Epithelial cell of umbilical artery (primary cell): ENCODE measurements at places on chromosomes 13 and 19. TPM values are rescaled to one million over a fixed set of nuclear protein-coding genes. Genes with fewer than 3 reads are reported as not detected.

APOC1 gene
- 0.91 and 4.5 TPM in 2 replicates for total RNA-seq

PEAK3 gene
- total RNA-seq, result not detected in 2 replicates

LAIR2 gene
- total RNA-seq, result not detected in 2 replicates

NANOS2 gene
- not detected in 2 replicates for total RNA-seq

ASF1B gene
- total RNA-seq, result 17.9 TPM in 2 replicates

ATP4A gene
- not detected in 2 replicates for total RNA-seq

GRIN3B gene
- total RNA-seq, result 0.65 TPM in 1 of 2 replicates, not detected in the other

PRODH2 gene
- not detected in 2 replicates for total RNA-seq

OVOL3 gene
- total RNA-seq, result not detected in 2 replicates

FGF21 gene
- total RNA-seq, result not detected in 2 replicates

FPR1 gene
- total RNA-seq, result not detected in 2 replicates

YIPF2 gene
- 87.7 and 91.5 TPM in 2 replicates for total RNA-seq

HSPBP1 gene
- total RNA-seq, result 29.6 and 38.0 TPM in 2 replicates

PLPP2 gene
- 12.0 and 18.5 TPM in 2 replicates for total RNA-seq

STOML3 gene
- total RNA-seq, result not detected in 2 replicates

CGB2 gene
- 0.46 TPM in 1 of 2 replicates, not detected in the other for total RNA-seq

ZNF723 gene
- total RNA-seq, result not detected in 2 replicates

CLEC4M gene
- 0.97 TPM in 1 of 2 replicates, not detected in the other for total RNA-seq

LMTK3 gene
- under 0.01 and 0.61 TPM in 2 replicates for total RNA-seq

ZNF606 gene
- total RNA-seq, result 8.4 and 9.4 TPM in 2 replicates

RAX2 gene
- not detected in 2 replicates for total RNA-seq

TRIP10 gene
- total RNA-seq, result 43.9 and 48.0 TPM in 2 replicates

ZNF439 gene
- total RNA-seq, result under 0.01 and 0.15 TPM in 2 replicates

FOSB gene
- 0.15 and 0.32 TPM in 2 replicates for total RNA-seq

CGB8 gene
- total RNA-seq, result not detected in 2 replicates

KIR2DL1 gene
- not detected in 2 replicates for total RNA-seq

LILRA1 gene
- total RNA-seq, result not detected in 2 replicates

CD37 gene
- not detected in 2 replicates for total RNA-seq

BTBD2 gene
- total RNA-seq, result 36.7 and 41.9 TPM in 2 replicates

SPACA4 gene
- not detected in 2 replicates for total RNA-seq

SBNO2 gene
- 28.3 and 31.0 TPM in 2 replicates for total RNA-seq

FLT1 gene
- total RNA-seq, result 143 and 328 TPM in 2 replicates

REEP6 gene
- 0.97 and 1.1 TPM in 2 replicates for total RNA-seq

S1PR5 gene
- total RNA-seq, result under 0.01 TPM in 1 of 2 replicates, not detected in the other

USHBP1 gene
- 13.3 and 17.2 TPM in 2 replicates for total RNA-seq

CD209 gene
- total RNA-seq, result not detected in 2 replicates

CPB2 gene
- total RNA-seq, result not detected in 2 replicates

HCST gene
- not detected in 2 replicates for total RNA-seq

LILRB4 gene
- total RNA-seq, result not detected in 2 replicates

FFAR1 gene
- total RNA-seq, result not detected in 2 replicates

PEG3 gene
- 0.32 TPM in 1 of 2 replicates, not detected in the other for total RNA-seq

CLDN10 gene
- total RNA-seq, result 2.9 and 4.4 TPM in 2 replicates

CYP4F2 gene
- total RNA-seq, result not detected in 2 replicates

SMIM44 gene
- not detected in 2 replicates for total RNA-seq

TPRX2 gene
- total RNA-seq, result not detected in 2 replicates

BRME1 gene
- total RNA-seq, result 0.32 and 1.1 TPM in 2 replicates

ZNF296 gene
- under 0.01 TPM in 1 of 2 replicates, not detected in the other for total RNA-seq

THSD1 gene
- 34.4 and 54.3 TPM in 2 replicates for total RNA-seq

CYSLTR2 gene
- total RNA-seq, result under 0.01 and 0.30 TPM in 2 replicates

SRRM5 gene
- not detected in 2 replicates for total RNA-seq

ZNF98 gene
- total RNA-seq, result not detected in 2 replicates

STX10 gene
- total RNA-seq, result 86.3 and 95.8 TPM in 2 replicates

ATXN8OS gene
- total RNA-seq, result not detected in 2 replicates

CRB3 gene
- total RNA-seq, result not detected in 2 replicates

HSPB6 gene
- 0.65 and 3.0 TPM in 2 replicates for total RNA-seq

GPR12 gene
- total RNA-seq, result not detected in 2 replicates

CEACAM16 gene
- not detected in 2 replicates for total RNA-seq
